Spleen (tissue), 13 donors: ENCODE measurements at places on chromosomes 5 and 9. TPM values are rescaled to one million over a fixed set of nuclear protein-coding genes. Genes with fewer than 3 reads are reported as not detected.

DNA sequence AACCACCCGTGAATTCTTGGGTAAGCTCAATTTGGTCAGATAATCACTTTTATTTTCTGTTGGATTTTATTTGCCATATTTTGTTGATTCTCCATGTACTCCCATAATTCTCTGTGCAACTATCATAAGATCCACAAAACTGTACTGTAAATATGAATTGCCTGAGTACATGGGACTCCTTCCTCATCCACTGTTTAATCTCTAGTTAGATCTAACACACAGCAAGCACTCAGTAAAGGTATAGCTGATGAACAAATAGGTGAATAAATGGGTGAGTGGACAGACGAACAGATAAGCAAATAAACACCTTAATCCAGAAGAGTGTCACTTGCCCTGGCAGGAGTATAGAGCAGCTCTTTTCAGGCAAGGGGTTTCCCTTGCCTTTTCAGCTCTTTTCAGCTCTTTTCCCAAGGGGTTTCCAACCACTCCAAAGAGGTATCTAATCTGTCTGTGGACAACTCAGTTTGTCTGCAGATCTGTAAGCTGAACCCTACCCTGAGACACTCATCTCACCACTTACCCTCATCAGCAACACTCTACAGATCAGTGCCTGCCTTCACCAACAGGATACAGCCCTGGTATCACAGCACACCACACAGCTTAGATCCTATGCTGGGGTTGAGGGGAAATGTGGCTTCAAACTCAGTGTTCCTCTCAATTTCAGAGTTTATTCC is 51.2 kb downstream of the SIL1 start:
- H3K4me1 ChIP-seq = no peaks in the 10 kb centered on the region
- no peaks in the 10 kb centered on the region for H3K27me3 ChIP-seq
- no peak overlapping the region for H3K27ac ChIP-seq
- no peak for DNase-seq

Gene SURF6
- total RNA-seq = 15.0 TPM

Gene SH2D3C
- total RNA-seq = 71.0 TPM

Gene NUTM2F
- total RNA-seq = not detected

Gene KLF4
- 133 TPM for total RNA-seq
